ENCODE measurements at places on chromosomes 4 and X.

GRCh38 chr4:15007201-15007600, 4.9 kb downstream of the CPEB2 start:
- no peak for DNase-seq

GRCh38 chrX:137565921-137566745, at the start of gene ZIC3:
ZIC3 (plus strand) TSS chrX:137566127; CDS start chrX:137566692, 565 bp downstream.
- no peak for DNase-seq

DNA sequence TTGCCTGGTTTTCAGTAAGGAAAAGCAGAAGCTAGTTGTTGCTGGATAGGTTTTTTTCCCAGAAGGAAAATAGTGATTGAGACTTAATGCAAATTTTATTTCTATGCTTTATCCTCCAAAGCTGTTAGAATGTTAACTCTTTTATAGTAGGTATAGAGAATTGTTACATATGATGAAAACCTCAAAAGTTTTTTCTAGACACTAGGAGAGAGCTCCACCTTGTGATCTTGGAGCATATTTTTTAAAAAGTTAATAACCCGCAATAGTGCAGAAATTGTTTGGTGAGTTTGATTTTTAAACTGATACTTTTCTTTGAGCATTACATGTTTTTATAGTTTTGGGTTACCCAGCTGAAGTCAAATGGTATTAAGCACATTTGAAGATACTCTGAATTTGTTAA, 56.5 kb downstream of the STAG2 start:
- peak; percentile 21 for DNase-seq

DNA sequence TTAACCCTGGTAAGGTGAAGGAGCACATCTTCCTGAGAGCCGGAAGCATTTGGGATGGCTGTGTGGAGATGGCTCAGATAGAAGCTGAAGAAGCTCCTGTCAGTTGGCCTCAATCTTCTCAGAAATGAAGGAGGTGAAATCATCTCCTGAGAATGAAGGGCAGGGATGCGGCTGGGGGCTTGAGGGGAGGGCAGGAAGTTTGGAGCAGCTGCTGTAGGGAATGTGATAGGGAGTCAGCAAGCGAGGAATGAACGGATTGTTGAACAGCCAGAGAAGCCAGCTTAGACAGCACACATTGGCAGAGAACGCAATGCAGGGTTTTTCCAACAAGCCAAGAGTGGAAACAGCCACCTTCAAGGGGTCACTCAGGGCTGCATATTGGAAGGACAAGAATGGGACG, 10.0 kb downstream of the KCNE5 start:
- DNase-seq: no peak

GRCh38 chr4:6925357-6925836, 15.8 kb downstream of the TBC1D14 start:
- peak; percentile 35 for DNase-seq

DNA sequence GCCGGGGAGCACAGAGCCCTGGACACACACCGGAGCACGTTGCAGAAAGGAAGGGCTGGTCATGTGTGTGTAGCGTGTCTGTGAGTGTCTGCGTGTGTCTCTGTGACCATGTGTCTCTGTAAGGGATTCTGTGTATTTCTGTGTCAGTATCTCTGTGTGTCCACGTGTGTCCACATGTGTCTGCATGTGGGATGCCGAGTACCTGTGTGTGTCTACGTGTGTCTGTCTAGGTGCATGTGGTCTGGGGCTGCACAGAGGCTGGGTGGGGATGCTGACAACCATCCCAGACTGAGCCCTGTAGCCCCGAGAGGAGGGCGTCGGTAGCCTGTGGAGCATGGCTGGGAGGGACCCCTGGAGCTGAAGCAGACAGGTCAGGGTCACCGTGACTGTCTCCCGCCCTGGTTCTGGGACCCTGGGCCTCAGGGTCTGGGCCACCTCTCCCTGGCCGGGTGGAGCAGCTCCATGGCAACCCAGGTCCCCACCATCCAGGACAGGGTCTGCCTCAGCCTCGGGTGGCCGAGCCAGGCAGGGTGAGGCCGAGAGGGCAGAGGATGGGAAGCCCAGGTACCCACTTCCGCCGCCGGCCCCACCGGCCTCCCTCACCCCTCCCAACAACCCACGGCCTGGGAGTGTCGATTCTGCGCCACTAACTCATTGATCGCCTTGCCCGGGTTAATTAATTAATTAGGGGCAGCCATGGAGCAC, 122.7 kb downstream of the FAM53A start:
- DNase-seq: no peak

DNA sequence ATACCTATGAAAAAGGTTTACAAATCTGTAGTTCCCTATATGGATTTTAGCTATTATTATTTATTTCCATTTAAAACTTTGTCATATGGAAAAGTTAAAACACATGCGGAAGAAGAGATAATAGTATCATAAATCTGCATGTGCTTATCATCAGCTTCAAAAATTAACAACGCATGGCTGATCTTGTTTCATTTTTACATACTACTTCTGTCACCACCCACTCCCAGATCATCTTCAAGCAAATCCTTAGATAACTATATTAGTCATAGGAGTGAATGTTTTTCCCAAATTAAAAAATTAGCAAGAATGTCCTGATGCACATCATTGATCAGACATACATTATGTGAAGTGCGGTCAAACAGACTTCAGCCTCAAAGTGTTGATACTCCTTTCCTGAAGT, 24.6 kb upstream of the MOB1B start:
- DNase-seq: no peak

DNA sequence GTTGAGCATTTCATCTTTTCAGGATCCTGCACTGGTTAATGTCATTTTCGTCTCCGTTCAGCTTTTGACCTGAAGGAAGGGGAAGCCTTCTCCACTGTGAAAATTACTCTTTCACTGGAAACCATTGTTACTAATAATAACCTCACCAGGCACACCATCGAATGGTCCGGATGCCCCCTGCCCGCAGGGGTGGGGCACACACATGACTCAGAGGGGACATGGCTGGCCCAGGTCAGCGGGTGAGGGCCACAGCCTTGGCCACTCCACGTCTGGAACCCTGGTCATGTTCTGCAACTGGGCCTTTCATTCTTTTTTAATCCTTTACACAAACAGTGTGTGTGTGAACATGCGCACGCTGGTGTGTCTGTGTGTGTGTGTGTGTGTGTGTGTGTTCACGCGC, 191.8 kb downstream of the BCOR start:
- DNase-seq: no peak

DNA sequence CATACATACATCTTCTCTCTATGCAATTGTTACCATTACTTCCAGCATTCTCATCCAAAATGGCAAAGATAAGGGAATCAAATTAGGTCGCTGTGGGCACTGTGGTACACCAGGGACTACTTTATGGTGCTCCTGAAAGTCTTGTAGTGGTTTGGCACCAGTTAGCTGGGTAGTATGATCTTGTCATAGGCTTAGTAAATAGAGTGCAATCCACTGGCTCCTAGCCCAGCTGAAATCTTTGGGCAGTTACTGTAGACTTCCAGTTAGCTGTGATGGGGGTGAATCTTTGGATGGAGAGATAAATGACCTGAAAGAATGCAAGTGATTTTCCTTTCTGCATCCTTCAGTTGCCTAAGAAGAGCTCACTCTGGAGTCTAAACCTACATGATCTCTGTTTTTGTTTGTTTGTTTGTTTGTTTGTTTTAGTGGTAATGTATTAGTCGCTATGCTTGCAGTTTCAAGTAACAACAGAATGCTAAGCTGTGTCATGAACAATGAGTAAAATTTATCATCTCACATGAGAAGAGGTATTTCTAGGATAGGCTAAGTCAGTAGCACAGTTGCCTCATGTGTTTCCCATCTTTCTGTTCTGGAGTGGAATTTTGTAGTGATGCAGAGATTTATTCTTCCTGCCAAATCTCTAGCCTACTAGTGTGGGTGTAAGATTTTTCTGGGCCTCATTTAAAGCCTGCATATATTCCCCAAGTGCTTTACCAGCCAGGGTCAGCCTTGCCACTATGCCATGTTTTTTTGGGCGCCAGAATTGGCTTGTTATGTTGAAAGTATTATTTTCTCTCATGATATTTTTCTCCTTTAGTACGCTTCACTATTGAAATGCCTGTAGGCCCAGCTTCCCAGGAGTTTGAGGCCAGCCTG, 24.2 kb downstream of the HERC3 start:
- no peak for DNase-seq

GRCh38 chrX:155056877-155057792, 13.8 kb downstream of the CMC4 start:
- DNase-seq: peak; percentile 61

GRCh38 chr4:23438764-23439163, 451.1 kb downstream of the PPARGC1A start:
- DNase-seq: no peak

Measured in CD4-positive, alpha-beta T cell treated with Interleukin-21 for 1 hour (primary cell).